ENCODE measurements at places on chromosomes 2 and 18.

GRCh38 chr2:127043367-127044164 lies 63.4 kb downstream of the BIN1 start:
- no peak for DNase-seq

GRCh38 chr2:10514273-10514672 lies 66.1 kb upstream of the ODC1 start:
- DNase-seq, result no peak

DNA sequence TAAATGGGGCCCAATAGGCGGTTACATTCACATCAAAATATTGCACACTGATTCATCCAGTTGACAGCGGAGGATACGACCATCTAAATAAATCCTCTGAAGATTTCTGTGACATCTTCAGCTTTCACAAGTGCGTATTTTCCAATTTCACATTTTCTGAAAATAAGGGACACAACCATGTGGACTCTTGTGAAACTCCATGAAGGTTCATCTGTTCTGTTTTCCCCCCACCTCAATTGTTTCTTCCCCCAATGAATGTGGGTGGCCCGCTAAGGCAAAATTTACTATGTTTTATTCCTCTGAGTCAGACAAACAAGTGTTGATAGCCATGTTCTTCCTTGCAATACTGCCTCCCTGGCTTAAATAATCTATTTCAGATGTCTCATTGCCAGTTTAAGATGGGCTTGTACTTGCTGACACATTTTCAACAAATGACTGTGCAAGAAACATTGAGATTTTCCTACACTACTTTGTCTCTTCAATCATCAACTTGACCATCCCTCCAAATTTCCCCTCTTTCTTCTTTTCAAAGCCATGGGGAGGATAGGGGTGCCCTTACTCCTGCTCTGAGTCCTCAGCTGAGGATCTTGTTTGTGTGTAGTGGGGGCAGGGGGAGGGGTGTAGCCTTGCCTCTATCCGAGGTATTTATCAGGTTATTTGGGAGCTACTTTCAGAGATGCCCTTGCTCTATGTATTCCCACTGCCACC lies 78.2 kb downstream of the BCL11A start:
- no peak for DNase-seq

DNA sequence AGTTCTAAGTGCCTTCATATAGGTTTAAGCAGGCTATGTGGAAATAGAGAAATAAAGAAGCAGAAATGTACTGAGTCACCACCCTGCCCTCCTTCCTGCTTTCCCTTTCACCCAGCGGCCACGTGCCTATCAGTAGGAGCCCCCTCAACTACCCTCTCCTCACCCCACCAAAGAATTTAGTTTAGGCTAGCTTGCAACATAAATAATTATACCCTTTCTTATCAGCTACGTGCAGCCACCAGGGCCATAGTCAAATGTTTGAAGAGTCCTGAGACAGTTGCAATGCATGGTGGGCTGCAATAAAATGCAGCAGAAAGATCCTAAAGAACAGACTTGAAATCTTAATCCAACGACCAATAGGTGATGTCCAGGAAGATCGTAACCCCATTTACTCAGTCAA lies 101.2 kb downstream of the RTP5 start:
- DNase-seq, result no peak

- no peak for DNase-seq
Observed at GRCh38 chr2:156670104-156670503, 233.9 kb downstream of the GPD2 start.

DNA sequence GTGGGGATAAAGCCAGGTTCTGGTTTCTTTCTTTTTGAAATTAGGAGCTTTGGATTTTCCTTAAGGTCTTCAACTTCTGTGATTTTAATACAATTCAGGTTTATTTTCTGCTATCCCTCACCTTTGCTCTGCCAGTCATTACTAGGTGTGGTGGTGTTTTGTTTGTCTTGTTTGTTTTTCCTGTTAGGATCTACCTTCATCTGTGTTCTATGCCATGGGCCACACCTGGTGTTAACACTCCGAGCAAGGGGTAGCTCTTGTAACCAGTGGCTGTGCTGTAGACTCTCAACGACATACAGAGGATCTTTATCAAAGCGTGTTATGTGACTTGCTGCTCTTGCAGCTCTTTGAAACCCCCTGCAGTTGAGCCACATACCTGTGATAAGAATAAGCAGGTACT lies 38.6 kb downstream of the MGAT5 start:
- DNase-seq, result no peak
